Left forelimb (tissue), 1 donor: ENCODE measurements at places on chromosomes 11 and 22.

DNA sequence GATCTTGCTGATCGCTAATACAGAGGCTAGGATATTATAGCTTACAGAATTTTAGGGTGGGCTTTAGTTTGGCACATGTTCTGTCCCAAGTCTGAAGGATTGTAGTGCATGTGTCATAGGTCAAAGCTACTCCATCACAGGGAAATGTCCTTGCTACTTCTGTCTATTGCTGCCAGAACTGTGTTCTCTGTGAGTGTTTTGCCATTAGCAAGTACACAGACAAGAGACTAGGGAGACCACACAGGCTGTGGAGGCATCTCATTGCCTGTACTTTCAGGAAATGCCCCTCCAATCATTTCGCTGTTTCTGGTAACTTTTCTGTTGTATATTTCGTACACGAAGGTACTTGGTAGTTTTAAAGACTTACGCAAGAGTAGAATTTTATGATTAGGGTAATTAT is 25.5 kb upstream of the RAG2 start:
- no peak for DNase-seq

DNA sequence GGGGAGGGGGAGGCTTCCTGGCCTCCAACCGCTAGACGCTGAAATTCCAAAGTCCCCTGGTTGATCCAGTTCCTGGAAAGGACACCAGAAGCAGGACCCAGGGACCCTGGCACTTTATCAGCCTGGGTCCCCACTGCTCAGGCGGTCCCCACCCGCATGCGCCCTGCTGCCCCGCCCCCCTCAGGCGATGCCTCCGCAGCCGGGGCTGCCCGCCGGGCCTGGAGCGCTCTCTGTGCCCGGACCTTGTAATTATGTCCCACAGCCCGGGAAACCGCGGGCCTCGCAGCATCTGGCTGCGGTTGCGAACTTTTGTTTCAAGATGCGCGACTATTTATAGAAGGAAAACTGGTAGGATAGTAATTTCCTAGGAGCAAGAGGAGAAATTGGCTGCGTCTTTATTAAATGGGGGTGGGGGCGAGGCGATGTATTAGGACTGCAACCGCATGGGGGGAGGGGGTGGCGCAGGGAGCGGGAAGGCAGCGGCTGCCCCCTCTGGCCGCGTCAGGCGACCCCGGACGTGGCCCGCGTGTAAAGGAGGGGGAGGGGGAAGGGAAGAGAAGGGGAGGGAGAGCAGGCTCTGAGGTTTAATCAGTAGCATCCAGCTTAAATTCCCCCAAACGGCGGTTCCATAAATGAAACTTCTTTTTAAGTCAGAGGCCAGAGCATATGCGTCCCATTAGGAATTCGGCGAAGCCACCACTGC is 6.1 kb downstream of the WNT7B start:
- DNase-seq, result no peak

- no peak for DNase-seq
These were observed 149.4 kb downstream of the BRD1 start for GRCh38 chr22:49678137-49678841.

- no peak for DNase-seq
These were observed 21.8 kb upstream of the SLC22A24 start for GRCh38 chr11:63165706-63166310.
